WTC11 (cell line): ENCODE measurements at places on chromosomes 13 and 19. TPM values are rescaled to one million over a fixed set of nuclear protein-coding genes. Genes with fewer than 3 reads are reported as not detected.
A peak's percentile ranks its signal among the peaks of the same experiment; 100 is the strongest.

AP1M2 gene
- 127 to 176 TPM (median 174 TPM) in 3 replicates for total RNA-seq

GRCh38 chr19:54141356-54141755 lies 3.8 kb downstream of the CNOT3 start:
- H3K27ac ChIP-seq, result no peak overlapping the region
- H3K27me3 ChIP-seq, result no peaks in the 10 kb centered on the region; the same call in 1 of the 2 replicates
- no peak overlapping the region for H3K4me3 ChIP-seq
- H3K4me1 ChIP-seq, result peaks cover 20% of the 10 kb centered on the region
- H3K36me3 ChIP-seq, result peaks cover 44% of the 10 kb centered on the region
- DNase-seq, result no peak

- H3K36me3 ChIP-seq, result no peaks in the 10 kb centered on the region
- H3K4me3 ChIP-seq, result no peak overlapping the region
- no peak overlapping the region for H3K27ac ChIP-seq
- H3K4me1 ChIP-seq, result no peaks in the 10 kb centered on the region
- H3K27me3 ChIP-seq, result no peaks in the 10 kb centered on the region
- no peak for DNase-seq
Observed at GRCh38 chr13:108795841-108796240, 166.4 kb downstream of the MYO16 start.

DNA sequence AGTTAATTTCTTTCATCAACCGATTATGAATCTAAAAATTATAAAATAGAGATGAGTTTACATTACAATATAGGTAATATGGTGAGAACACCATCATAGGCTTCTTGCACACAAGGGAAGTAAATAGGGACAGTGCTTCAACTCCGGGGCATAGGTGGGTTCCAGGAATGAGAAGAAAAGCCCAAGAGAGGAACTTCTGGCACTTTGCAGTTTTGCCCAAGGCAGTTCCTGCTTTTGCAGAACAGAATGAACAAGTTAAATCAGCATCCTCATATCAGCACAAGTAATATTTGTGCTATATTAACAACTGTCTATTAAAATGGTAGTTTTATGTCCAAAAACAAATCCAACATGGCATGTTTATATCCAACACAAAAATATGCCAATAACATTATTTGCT lies 60.1 kb downstream of the DACH1 start:
- no peak overlapping the region for H3K27ac ChIP-seq
- H3K4me1 ChIP-seq, result no peaks in the 10 kb centered on the region
- H3K36me3 ChIP-seq, result no peaks in the 10 kb centered on the region
- H3K4me3 ChIP-seq, result no peak overlapping the region
- no peak for DNase-seq

GRCh38 chr19:48833977-48834376 lies 2.3 kb downstream of the HSD17B14 start:
- H3K4me3 ChIP-seq, result peak overlapping the region; percentile 42
- peaks cover 19% of the 10 kb centered on the region for H3K4me1 ChIP-seq
- peak overlapping the region; percentile 36; the same call in 1 of the 2 replicates for H3K27ac ChIP-seq
- H3K27me3 ChIP-seq, result no peaks in the 10 kb centered on the region
- H3K36me3 ChIP-seq, result peaks cover 19% of the 10 kb centered on the region
- DNase-seq, result no peak

DNA sequence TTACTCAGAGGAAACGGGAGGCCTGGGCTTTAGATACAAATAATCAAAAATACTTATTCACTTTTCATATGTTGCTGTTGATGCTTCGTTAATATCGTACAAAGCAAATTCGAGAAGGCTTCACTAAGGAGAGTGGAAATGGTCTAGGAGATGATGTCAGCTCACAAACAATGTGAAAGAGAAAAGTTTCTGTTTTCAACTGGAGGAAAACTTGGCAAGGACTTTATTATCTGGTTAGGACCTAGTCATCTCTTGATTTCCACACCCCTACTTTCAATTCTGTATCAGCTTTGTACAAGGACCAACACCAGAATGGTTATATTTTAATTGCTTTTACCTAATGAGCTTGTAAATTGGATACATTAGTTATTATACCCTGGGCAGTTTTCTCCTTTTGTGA lies 88.0 kb downstream of the SLC10A2 start:
- no peak overlapping the region for H3K4me3 ChIP-seq
- DNase-seq, result no peak
- H3K27ac ChIP-seq, result no peak overlapping the region
- no peaks in the 10 kb centered on the region for H3K36me3 ChIP-seq

- H3K36me3 ChIP-seq, result peaks cover 32% of the 10 kb centered on the region
- H3K27me3 ChIP-seq, result peaks cover 2% of the 10 kb centered on the region; the same call in 1 of the 2 replicates
- peak overlapping the region; percentile 62 for H3K4me3 ChIP-seq
- peak overlapping the region; percentile 83 for H3K27ac ChIP-seq
- no peak for DNase-seq
- peaks cover 48% of the 10 kb centered on the region for H3K4me1 ChIP-seq
Observed at GRCh38 chr19:20067943-20068342, 9.9 kb upstream of the ZNF90 start.

DNA sequence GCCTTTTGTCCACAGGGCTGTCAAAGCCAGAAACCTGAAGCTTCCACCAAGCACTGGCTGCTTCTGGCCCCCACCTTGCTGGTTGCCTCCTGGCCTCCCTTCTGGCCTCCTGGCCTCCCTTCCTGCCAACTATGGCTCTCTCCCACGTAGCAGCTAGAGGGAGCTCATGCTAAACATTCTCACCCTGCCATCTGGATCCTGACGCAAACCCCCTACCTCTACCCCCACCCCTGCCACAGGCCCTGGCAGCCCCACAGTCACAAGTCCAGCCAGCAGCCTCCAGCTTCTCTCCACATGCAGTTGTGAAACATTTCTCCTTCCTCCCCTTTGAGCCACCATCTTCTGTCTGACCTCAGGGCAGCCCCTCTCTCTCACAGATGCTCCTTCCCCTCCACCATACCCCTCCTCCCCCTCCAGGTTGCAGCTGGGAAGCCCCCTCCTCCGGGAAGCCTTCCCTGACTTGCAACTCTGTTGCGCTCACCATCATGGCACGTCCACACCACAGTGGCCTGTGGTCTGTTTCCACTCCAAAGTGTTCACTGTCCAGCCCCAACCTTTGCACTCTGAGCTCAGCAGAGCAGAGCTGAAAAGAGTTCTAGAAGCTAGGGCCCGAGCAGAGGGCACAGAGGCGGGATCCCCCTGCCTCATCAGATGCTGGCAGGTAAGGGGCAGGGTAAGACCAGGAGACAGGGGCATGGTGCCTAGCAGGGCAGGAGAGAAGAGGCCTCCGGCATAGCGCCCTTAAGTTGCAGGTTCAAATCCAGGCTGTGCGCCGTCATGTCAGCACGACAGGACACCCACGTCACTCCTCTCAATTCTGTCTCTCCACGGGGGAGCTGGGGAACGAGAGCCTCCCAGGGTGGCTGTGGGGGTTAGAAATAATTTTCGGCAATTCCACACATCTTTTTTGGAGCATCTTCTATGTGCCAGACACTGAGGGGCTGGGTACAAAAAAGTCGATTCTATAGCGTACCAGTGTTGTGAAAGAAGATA lies 7.3 kb downstream of the ADGRL1 start:
- H3K27ac ChIP-seq, result no peak overlapping the region
- DNase-seq, result peak; percentile 33
- peaks cover 39% of the 10 kb centered on the region for H3K4me1 ChIP-seq
- H3K4me3 ChIP-seq, result no peak overlapping the region
- peaks cover 7% of the 10 kb centered on the region for H3K36me3 ChIP-seq
